ENCODE measurements at places on chromosomes 3 and 15.

DNA sequence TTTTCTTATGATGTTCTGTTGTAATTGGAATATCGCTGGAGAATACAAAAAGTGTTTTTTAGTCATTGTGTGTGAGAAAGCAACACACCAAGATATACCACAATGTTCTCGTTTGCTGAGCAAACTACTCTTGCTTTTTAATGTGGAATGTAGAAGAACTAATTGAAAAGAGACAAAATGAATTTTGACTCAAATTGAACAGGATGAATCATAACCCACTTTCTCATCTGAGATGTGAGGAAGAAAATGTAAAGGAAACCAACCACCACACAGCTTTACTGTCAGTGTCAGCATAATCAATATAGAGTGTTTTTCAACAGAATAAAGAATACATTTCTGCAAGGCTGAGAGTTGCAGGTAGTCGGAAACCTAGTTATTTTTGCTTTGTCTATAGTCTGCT lies 448.8 kb upstream of the TPRG1 start:
- no peak for DNase-seq

DNA sequence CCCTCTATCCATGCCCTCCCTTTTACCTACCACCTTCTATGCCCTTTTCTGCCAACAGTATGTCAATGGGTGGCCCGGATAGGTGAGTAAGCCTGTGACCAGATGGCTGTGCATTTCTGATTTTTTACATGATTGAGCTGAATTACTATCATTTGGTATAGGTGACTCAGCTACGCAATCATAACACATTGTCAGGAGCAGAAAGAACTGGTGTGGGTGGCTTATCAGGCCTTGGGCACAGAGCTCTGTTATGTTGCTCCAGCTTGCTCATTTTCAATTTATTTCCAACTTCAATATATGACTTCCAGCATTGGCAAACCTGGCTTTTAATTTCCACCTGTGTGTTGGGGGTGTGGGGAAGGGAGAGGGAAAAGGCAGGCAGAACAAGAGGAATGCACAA lies 86.6 kb upstream of the AGBL1 start:
- DNase-seq, result no peak

DNA sequence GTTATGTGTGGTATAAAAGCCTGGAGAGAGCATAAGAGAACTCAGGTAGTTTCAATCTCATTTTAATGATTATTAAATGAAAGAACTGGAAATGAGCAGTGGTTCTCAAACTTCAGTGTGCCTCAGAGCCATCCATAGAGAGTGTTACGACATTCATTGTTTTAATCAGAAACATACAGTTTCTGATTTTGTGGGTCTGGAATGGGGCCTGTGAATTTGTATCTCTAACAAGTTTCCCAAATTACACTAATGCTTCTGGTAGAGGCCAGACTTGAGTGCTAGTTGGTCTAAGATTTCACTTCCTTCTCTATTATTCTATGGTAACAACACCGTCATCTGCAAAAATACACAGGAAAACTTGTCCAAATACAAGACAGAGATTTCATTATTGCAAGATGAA lies 292.0 kb upstream of the NECTIN3 start:
- DNase-seq, result no peak

- DNase-seq, result no peak
Observed at GRCh38 chr3:151900884-151901643, 27.6 kb downstream of the SUCNR1 start.

DNA sequence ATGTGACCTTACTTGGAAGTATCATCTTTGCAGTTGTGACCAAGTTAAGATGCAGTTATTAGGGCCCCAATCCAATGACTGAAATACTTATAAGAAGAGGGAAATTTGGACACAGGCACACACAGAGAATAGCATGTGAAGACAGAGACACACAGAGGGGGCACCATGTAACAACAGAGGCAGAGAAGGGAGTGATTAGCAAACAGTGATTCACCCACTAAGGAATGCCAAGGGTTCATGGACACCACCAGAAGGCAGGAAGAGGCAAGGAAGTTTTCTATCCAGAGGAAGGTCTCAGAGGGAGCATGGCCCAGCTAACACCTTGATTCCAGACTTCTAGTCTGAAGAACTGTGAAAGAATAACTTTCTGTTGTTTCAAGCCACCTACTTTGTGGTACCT lies 25.0 kb downstream of the SIDT1 start:
- DNase-seq, result no peak

DNA sequence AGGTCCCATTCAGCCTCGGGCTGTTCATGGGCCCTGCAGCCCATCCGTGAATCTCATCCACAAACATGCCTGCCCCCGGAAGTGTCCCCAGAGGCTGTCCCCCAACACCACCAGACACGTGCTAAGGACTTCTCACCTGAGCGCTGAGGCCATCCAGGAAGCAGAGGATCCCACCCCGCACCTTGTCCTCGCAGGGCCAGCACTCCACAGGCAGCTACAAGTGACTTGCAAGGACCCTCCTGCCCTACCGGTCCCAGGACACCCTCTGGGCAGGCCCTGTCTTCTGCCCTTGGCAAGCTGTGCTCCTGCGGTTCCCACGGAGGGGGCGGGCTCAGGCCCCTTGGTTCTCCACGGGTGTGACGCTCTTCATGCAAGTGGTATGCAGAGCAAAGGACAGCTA lies 146.0 kb downstream of the NUP210 start:
- DNase-seq, result no peak

DNA sequence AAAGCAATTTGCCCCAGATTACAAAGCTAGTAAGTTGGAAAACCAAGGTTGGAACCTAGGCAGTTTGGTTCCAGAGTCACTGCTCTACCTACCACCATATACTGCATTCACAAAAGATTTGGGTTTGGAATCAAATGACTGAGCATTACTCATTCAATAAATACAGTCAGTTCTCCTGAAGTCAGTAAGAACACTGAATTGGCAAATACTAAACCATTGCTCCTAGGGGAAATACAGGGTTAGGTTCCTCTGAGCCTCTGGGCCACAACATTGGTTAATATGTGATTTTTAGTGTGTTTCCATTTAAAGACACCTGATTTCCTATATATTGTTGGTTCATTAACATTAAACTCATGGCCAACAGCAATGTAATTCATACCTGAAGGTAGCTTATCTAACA lies 2.1 kb upstream of the EIF5A2 start:
- no peak for DNase-seq

- DNase-seq, result no peak
Observed at GRCh38 chr15:90191344-90191687, 9.8 kb upstream of the SEMA4B start.

GRCh38 chr3:98580401-98581386 lies 12.7 kb downstream of the CPOX start:
- no peak for DNase-seq

DNA sequence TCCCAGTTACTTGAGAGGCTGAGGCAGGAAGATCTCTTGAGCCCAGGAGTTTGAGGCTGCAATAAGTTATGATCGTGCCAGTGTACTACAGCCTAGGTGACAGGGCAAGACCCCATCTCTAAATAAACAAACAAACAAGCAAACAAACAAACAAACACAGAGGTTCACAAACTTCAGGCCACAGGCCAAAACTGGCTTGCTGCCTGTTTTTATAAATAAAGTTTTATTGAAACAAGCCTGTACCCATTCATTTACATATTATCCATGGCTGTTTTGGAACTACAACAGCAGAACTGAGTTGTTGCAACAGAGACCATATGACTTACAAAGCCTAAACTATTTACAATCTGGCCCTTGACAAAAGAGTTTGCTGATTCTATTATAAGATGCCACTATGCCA lies 6.5 kb downstream of the DYNC1LI1 start:
- no peak for DNase-seq

DNA sequence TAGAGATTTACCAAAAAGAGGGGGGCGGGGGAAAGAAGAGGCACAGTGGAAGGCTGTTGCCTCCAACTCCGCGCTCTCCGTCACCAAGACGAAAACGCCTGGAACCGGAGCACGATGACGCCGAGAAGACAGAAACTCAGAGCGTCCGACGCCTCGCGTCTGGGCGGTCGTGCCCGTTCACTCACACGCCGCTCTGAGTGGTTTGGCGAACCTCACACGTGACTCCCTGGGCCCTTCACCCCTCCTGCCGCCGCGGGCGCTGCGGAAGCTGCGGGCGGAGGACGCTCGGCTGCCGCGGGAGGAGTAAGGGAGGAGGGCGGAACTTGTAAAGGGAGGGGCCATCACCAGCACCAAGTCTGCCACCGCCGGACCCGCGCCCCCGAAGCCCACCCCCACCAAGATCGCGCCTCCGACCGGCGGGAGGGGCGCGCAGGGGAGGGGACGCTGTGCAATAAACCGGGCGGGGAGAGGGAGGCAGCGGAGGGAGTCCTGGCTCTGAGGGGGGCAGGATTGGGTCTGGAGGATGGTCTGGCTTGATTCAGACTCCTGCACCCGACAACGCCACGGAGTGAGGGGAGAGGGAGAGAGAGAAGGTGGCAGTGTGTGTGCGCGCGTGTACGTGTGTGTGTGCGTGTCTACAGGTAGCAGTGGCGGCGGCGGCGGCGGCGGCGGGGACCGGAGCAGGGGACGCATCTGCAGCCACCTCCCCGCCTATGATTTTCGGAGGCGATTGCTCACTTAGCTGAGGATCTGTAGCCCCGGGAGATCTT lies 1.9 kb upstream of the NLGN1 start:
- peak; percentile 56 for DNase-seq

- no peak for DNase-seq
Observed at GRCh38 chr3:152296971-152297370, 28.2 kb downstream of the MBNL1 start.

GRCh38 chr3:14943042-14943441 lies 4.3 kb upstream of the NR2C2 start:
- no peak for DNase-seq

- DNase-seq, result no peak
Observed at GRCh38 chr15:32119694-32120330, 89.5 kb downstream of the CHRNA7 start.

- DNase-seq, result no peak
Observed at GRCh38 chr3:64645243-64645642, 42.6 kb downstream of the ADAMTS9 start.

DNA sequence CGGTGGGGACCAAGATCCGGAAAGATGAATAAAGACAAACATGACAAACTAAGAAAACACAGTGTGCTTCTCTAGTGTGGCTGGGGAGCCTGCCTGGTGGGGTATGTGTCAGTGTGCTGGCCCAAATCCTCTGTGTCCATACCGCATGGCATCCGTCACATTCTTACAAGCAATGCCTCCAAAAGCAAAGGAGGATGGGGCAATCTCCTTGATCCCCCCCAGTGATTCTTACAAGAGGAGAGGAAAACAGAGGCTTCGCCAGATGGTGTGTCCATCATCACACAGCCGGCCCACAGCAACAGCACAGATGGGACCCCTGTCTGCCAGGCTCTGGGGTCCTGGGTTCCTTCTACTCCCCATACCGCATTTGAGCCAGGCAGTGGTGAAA lies 558 bp upstream of the IL17RC start:
- no peak for DNase-seq

GRCh38 chr3:181892848-181893247 lies 181.1 kb downstream of the SOX2 start:
- DNase-seq, result no peak

DNA sequence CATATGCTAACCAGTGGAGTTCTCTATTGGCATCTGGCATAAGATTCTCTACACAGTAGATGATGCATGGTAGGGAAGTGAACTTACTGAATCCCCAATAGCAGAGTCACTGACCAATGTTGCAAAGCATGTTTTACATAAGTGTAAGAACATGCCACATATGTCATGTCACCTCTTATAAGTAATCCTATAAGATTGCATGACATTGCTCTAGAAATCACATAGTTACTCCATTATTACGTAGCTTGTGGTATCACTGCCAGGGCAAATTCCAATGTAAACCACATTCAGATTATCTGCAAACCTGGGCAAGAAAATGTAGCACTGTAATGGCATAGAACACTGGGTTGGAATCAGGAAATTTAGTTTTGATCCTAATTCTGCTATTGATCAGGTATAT lies 198.2 kb upstream of the UMPS start:
- no peak for DNase-seq

DNA sequence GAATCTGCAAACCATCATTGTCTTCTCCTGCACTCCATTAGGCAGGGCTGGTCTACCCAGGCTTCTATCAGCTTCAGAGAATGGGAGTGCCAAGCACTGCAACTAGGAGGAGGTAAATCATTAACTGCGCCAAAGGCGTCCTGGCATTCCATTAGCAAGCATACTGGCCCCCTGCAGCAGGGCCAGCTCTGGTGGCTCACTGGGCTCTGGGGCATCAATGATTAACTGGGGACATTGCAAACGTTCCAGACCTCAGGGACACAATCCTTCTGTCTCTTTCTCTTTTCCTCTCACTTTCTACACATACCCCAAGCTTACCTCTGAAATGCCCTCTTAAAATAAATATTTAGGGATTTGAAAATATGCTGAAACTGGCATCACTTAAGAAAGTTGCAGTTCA lies 129.0 kb downstream of the MYLK start:
- DNase-seq, result no peak

DNA sequence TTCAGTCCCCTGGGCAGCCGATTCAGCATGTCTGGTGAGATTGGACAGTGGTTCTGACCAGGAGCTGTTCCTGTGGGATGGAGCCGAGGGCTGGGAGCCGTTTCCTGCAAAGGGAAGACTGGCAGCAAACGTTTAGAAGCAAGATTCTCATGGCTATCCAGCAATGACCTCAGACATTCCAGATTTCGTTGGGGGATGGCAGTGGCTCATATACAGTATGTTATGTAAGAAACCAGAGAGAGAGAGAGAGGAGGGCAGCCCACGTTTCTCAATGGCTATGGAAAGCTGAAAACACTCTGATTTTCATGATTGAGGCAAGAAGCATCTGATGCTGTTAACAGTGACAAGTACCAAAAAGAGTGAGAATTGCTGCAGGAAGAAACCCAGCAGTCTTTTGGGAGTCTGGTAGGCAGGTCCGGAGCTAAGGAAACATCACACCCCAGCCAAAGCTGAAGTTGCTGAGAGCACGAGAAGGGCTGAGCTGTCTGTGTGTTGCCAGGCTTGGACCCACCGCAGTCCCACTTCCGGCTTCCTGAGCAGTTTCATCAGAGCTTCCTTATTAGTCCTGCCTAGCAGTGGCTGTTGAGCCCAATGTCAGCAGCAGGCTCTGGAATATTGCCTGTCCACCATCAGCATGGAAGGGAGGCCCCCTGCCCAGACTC lies 25.6 kb upstream of the VPS8 start:
- DNase-seq, result no peak

- no peak for DNase-seq
Observed at GRCh38 chr3:58299839-58300516, 6.1 kb upstream of the RPP14 start.

DNA sequence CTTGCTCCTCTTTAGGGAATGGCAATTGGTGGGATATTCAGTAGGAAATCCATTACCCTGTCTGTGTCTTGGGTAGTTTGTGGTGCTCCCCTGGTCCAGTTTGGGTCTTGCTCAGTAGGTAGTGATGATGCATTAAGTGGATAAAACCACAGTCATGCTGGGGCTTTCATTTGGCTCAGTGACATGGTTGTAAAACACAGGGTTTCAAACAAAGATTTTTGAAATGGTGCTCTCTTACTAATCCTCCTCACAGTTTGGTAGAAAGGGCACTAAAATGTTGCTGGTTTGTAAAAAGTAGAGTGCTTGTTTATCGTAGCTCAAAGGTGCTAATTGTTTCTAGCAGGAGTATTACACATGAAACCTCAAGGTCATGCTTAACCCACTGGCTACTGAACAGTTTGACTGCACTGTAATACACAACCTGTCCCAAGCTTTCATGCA lies 22.9 kb downstream of the BBX start:
- no peak for DNase-seq

GRCh38 chr15:60376677-60377095 lies 21.1 kb downstream of the ANXA2 start:
- DNase-seq, result no peak

- no peak for DNase-seq
Observed at GRCh38 chr3:177236704-177237103, 39.4 kb upstream of the TBL1XR1 start.

Measured in GM19239 (cell line).